Head of caudate nucleus (tissue), 42 donors: ENCODE measurements at places on chromosomes 5 and 9.

DNA sequence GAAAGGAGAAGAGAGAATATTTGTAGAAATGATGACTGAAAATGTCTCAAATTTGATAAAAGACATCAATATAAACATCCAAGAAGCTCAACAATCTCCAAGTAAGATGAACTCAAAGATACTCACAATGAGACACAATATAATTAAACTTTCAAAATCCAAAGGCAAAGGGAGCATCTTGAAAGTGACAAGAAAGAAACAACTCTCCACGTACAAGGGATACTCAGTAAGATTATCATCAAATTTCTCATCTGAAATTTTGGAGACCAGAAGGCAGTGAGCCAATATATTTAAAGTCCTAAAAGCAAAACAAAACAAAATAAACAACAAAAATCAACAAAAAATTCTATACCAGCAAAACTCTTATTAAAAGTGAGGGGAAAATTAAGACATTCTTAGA is 428.7 kb downstream of the NFIB start:
- DNase-seq = no peak

- no peak for DNase-seq
Measured at GRCh38 chr5:96538808-96539250, 105.8 kb upstream of the PCSK1 start.

DNA sequence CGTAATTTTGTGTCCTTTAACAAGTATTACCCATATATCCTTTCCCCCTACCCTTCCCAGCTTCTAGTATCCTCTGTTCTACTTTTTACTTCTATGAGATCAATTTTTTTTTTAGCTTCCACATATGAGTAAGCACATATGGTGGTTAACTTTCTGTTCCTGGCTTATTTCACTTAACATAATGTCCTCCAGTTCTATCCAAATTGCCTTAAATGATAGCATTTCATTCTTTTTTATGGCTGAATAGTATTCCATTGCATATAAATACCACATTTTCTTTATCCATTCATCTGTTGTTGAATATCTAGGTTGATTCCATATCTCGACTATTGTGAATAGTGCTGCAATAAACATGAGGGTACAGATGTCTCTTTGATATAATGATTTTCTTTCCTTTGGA is 36.4 kb downstream of the SKIC3 start:
- no peak for DNase-seq

DNA sequence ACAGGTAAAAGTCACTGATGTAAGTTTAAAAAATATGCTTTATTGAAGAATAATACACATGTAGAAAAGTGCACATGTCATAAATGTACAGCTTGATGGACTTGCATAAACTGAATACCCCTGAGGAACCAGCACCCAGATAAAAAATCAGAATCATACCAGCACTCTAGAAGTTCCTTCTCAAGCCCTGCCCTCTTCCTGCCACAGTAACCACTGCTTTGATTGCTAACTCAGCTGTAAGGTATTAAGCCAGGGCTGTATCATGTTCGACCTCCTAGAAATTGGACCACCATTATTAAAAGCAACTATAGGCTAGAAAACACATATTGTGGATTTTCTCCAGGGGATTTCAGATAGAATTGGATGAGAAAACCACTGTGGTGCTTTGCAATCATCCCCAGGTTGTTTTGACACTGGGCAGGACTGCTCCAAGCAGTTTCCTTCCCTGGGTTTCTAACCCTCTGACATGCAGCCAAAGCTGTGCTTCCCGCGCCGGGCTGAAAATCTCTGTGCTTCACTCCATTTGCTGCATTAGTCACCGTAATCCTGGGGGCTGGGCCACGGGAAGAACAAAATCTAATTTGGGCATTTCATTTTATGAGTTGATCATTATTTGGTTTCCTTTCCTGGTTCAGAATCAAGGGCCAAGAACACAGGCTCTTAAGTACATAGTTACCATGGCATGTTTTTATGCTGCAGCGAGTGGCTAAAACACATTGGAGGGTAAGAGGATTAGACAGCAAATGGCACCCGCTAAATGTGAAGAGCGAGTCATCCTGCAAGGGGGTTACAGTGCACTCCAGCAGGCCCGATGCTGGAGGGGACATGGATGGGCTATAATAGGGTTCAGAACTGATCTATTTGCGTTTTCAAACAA is 139.4 kb upstream of the IL12B start:
- no peak for DNase-seq

- DNase-seq = no peak
Measured at GRCh38 chr5:17785774-17786173, 151.5 kb downstream of the TAF11L14 start.

DNA sequence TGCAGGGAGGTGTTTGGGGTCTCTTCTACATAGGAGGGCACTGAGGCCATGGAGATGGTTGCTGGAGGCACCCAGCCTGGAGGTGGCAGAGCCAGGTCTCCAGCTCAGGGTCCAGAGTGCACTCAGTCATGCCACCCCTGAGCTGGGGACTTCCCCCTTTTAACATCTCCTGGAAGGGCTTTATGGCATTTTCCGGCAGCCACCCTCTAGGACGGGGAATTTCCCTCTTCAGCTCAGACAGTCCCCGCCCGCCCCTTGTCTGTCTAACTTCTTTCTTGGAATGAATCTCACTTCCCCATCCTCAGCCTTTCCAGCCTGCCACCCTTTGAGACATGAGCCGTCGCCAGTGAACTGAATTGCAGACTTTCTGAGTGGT is 49.9 kb downstream of the COL15A1 start:
- no peak for DNase-seq

- no peak for DNase-seq
Measured at GRCh38 chr5:10528056-10528816, 35.6 kb upstream of the ANKRD33B start.

GRCh38 chr9:132826621-132827365 is 51.3 kb downstream of the AK8 start:
- no peak for DNase-seq

DNA sequence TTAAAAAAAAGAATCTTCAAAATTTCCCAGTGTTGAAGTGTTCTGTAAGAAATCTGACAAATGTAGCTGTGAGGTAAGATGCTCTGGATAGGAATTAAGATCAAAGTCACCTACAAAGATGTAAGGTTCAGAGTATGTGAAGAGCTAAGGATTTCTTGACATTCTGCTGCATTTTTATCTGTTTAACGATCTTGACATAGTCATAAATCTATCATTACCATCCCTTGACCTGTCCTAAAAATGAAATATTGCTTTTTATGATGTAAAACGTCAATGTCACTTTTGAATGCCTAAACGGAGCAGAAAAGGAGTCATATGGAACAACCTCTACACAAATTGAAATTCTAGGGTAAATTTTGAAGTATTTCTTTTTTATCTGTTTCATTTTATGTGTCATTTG is 939.3 kb downstream of the CDH18 start:
- no peak for DNase-seq

- no peak for DNase-seq
Measured at GRCh38 chr5:43572357-43572756, 15.5 kb upstream of the PAIP1 start.

DNA sequence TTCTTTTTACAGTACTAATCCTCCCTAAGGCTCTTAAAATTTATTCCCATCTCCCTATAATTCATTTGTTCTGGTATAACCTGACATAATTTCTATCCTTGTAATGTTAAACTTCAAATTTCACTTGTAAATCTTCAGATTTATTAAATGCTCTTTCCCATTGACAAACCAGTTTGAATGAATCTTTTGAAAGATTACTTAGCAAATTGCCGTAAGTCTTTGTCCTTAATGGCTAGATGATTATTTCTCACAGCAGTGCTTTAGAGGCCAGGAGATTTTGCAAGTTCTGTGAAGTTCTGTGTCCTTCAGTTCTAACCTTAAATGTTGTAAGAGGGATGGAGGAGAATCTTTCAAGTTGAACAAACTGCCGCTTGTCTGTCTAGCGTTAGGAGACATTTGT is 4.2 kb downstream of the SLC44A1 start:
- DNase-seq = no peak

DNA sequence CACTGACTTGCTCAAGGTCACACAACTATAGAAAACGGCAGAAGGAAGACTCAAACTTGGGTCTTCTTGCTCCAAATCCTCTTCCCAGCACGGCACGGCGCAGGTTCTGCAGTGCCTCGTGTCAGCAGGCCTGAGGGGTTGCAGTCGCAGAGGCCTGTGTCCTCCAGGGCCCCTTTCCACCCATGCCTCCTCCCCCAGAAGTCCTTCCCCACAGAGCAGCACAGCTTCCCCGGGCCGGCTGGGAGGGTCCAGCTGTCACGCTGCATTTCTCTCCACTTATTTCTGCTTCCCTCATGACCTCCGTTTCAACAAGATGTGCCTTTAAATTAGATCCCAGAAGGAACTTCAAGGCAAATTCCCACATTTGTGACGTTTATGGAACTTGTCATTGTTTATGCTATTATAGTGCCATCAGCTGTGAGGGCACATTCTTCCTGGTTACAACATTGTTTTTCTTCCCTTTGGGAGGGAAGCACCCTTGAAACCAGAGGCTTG is 148.4 kb downstream of the C5orf15 start:
- DNase-seq = no peak

DNA sequence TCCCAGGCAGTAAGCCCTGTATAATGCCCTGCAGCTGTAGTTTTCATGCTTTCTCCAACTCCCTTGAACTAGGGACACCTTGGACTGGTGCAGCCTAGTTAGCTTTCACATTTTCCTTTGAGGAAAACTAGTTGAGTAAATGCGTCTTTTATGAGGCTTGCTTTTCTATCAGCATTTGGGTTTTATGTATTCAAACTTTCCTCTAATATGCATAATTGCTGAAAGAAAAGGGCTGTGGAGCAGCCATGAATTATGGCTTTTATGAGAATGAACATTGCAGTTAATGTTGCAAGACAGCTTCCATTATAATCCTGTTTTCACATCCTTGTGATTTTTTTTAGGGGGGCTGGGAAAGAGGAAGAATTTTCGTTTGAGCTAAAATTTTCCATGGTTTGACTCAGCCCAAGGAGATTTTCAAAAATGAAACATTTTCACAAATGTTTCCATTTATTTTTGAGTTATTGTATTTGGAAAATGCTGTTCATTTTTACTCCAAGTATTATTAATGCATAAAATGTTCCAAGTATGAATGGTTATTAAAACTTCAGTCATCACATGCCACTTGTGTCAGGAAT is 57.9 kb upstream of the PPP3R2 start:
- DNase-seq = no peak

DNA sequence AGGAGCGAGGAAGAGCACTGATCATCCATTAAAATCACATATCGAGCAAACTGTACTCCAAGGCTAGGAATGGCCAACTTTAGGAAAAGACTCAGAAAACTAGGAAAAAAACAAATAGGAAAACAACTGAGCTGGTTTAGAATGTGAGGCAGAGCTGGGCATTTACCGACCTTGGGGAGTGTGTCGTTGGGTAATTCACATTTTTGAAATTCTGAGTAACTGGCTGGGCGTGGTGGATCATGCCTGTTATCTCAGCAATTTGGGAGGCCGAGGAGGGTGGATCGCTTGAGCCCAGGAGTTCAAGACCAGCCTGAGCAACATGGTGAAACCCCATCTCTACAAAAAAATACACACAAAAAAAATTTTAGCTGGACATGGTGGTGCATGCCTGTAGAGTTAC is 70.1 kb downstream of the ZFAND5 start:
- DNase-seq = no peak

- DNase-seq = no peak
Measured at GRCh38 chr9:85004818-85005413, 335.4 kb downstream of the NTRK2 start.

- DNase-seq = peak; percentile 51
Measured at GRCh38 chr9:72305102-72305546, 59.9 kb downstream of the ZFAND5 start.

DNA sequence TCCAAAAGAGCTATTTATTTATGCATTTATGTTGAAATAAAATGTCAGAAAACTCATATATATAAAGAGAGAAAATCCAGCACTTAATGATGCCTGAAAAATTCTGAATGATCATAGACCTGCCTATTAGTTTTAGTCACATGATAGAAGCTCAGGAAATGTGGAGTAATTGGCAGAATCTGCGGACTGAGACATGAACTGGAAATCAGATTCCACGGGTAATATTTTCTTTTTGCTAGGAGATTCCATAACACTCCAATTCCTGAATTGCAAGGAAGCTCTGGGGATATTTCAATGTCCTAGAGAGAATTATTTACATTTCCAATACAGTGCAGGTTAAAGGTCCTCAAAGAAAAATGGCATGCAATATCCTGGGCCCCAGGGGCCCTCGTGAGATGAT is 778.8 kb downstream of the SEMA5A start:
- DNase-seq = no peak

GRCh38 chr9:72592502-72593403 is 71.3 kb downstream of the TMC1 start:
- DNase-seq = no peak

DNA sequence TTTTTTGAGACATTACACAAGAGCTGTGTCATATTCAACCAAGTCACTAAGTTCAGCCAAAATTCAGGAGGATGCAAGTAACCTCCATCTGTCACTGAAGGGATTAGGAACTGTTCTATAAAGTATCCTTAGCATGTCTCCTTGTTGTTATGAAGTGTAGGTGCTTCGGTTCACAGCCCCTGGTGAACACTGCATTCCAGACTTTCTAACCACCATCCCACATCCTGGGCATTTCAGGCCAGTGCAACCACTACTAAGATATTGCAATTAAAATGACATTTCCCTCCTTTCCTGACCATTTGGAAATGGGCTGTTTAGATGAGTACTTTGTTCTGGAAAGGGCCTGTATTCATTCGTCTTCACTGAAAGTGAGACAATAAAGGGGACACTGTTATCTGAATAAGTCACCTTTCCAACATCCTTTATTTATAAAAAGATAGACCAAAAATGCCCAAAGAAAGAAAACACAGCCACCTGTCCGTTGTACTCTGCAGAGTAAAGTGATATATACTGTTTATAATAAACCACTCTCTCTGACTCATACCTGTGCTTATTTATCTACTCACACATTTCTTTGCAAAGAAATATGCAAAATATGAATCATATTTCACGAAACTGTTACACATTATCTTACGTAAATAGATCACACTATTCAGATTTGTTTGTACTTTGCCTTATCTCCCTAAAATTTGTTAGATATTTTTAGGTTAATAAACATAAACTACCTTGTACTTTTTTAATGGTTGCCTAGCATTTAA is 861.9 kb downstream of the CDH18 start:
- no peak for DNase-seq

DNA sequence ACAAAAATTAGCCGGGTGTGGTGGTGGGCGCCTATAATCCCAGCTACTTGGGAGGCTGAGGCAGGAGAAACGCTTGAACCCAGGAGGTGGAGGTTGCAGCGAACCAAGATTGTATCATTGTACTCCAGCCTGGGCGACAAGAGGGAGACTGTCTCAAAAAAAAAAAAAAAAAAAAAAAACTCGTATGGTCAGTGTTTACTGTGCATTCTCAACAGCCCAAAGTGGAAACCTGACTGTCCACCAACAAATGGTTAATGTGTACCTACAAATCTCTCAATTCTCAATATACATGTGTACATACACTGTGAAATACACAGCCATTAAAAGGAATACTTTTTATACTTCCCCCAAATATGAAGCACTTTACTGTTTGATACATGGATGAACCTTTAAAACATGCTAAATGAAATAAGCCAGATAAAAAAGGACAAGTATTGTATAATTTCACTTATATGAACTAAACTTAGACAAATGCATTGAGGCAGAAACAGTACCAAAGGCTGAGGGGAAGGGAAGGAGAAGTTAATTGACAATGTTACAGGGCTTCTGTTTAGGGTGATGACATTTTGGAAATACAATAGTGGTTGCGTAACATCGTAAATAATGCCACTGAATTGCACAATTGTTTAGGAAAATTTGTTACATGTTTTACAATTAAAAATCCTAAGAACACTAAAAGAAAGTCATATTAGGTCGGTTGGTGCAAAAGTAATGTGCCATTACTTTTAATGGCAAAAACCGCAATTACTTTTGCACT is 16.5 kb downstream of the DNAJA1 start:
- no peak for DNase-seq
